Thyroid gland (tissue), 4 donors: ENCODE measurements at places on chromosomes 12 and 14.

- DNase-seq, result no peak
These were observed 139.7 kb downstream of the RIMBP2 start for GRCh38 chr12:130576371-130576816.

DNA sequence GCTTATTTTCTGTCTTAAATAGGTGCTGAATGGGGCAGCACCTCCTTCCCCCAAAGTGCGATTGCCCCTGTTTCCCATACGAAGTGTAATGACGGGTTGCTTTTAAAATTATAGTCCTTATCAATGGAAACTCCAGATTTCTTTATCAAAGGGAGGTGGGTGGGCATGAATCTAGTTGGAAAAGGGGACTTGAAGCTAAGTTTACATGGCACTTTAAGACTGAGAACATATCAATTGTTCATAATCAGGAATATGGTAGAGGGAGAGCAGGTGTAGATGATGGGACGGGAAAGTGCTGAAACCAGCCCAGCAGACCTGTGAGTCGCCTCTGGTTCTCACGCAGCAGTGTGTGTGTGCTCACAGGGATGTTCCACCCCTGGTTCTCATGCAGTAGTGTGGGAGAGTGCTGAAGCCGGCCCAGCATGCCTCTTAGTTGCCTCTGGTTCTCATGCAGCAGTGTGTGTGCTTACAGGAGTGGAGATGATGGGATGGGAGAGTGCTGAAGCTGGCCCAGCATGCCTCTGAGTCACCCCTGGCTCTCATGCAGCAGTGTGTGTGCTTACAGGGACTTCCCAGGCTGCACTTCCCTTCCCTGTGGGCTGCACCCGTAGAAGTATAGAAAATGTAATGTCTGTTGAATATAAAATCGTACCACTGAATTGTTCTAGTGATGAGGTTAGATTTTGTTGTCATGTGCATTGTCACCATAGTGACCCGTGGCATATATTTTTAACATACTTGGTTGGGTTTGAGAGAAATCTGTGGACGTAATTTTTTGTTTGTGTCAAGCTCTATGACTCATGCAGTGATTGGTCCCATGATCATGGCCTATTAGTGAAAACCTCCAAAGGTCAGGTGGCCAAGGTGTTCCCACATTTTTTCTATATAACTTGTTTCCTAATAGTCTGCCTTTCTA, 51.6 kb downstream of the GPATCH2L start:
- DNase-seq, result no peak

GRCh38 chr14:103657471-103657870, 28.5 kb downstream of the KLC1 start:
- DNase-seq, result no peak

GRCh38 chr14:94620597-94620996, 8.4 kb downstream of the SERPINA3 start:
- no peak for DNase-seq

- no peak for DNase-seq
These were observed 3.4 kb downstream of the ACVRL1 start for GRCh38 chr12:51910691-51911090.

GRCh38 chr12:118841588-118841987, 139.8 kb upstream of the SRRM4 start:
- no peak for DNase-seq

DNA sequence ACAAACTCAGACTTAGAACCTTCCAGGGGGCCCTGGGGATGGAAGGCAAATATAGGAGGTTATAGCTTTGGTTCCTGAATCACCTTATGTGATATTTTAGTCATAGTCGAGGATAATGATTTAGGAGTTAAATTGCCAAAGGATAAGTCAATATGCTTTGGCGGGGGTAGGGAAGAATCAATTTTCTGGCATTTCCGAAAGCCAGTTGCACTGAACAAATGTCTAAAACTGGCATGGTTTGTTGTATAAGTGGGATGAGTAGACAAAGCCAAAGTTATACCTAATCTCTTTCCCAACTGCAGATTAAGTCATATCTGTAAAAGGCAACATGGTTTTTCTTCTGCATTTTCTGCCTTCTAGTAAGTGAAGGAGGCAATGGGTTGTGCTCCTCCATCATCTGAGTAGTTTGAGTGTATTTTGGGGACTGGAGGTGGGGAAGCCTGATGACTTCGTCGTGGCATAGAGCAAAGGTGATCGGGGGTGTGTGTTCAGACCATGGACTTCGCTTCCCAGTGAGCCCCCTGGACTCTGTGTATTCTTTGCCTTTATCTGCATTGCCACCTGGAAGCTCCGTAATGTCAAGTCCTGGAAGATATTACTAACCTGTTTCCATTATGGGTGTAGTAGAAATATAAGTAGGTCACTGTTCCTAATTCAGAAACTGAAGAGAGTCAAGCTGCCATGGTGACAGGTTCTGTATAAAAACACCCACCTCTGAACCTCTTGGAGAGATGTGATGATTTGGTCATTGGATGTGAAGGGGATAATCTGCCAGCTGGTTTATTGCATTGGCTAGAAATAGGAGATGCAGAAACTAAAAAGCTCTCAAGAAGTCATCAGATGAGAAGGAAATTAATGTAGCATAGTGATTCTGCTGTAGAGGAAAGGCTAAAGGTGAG, 24.5 kb downstream of the PPFIBP1 start:
- DNase-seq, result no peak

DNA sequence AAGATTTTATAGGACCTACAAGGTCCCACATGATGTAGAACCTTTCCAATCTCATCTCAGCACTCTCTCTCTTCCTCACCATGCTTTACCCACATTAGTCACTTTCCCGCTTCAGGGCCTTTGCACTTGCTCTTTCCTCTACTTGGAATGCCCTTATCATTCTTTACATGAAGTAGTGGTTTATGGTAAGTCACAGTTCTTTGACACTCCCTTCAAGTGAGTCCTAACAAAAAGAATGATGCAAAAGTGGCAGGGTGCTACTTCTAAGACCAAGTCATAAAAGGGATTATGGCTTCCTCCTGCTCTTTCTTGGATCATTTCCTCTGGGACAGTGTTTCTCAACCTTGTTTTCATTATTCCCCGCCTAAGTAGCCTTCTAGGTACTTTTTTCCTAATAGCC, 13.1 kb downstream of the TMBIM4 start:
- DNase-seq, result no peak

DNA sequence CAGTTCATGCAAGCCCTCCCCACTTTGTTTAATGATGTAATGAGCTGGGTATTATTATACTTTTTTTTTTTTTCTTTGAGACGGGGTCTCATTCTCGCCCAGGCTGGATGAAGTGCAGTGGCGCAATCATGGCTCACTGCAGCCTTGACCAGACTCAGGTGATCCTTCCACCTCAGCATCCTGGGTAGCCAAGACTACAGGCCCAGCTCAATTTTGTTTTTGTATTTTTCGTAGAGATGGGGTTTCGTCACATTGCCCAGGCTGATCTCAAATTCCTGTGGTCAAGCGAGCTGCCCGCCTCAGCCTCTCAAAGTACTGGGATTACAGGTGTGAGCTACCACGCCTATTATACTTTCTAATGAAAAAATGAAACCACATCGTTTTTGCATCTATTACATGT, 4.5 kb upstream of the DCAF11 start:
- DNase-seq, result no peak

- peak; percentile 86 for DNase-seq
These were observed 2.9 kb downstream of the SPX start for GRCh38 chr12:21528953-21529352.

GRCh38 chr12:64821116-64821630, 3.3 kb upstream of the TBC1D30 start:
- no peak for DNase-seq

- no peak for DNase-seq
These were observed 263.2 kb downstream of the TRHDE start for GRCh38 chr12:72535212-72535990.

GRCh38 chr12:11839091-11839641, 189.7 kb downstream of the ETV6 start:
- DNase-seq, result peak; percentile 80

- no peak for DNase-seq
These were observed 50.7 kb upstream of the DLK1 start for GRCh38 chr14:100675699-100676684.

- DNase-seq, result no peak
These were observed 27.8 kb downstream of the FAM222A start for GRCh38 chr12:109741286-109741969.

- DNase-seq, result peak; percentile 96
These were observed at the start of gene KRT7 for GRCh38 chr12:52232674-52233461. Gene KRT7, plus strand, starts transcription at chr12:52233243. Its CDS starts 54 bp downstream, at chr12:52233297.

DNA sequence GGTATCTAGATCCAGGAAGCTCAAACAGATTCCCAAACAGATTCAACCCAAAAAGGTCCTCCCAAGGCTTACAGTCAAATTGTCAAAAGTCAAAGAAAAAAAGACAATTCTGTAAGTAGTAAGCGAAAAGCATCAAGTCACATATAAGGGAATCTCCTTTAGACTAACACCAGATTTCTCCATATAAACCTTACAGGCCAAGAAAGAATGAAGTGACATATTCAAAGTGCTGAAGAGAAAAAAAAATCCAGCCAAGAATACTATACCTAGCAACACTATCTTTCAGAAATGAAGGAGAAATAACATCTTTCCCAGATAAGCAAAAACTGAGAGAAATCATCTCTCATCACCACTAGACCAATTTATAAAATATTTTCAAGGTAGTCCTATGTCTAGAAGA, 79.6 kb upstream of the LGR5 start:
- no peak for DNase-seq

DNA sequence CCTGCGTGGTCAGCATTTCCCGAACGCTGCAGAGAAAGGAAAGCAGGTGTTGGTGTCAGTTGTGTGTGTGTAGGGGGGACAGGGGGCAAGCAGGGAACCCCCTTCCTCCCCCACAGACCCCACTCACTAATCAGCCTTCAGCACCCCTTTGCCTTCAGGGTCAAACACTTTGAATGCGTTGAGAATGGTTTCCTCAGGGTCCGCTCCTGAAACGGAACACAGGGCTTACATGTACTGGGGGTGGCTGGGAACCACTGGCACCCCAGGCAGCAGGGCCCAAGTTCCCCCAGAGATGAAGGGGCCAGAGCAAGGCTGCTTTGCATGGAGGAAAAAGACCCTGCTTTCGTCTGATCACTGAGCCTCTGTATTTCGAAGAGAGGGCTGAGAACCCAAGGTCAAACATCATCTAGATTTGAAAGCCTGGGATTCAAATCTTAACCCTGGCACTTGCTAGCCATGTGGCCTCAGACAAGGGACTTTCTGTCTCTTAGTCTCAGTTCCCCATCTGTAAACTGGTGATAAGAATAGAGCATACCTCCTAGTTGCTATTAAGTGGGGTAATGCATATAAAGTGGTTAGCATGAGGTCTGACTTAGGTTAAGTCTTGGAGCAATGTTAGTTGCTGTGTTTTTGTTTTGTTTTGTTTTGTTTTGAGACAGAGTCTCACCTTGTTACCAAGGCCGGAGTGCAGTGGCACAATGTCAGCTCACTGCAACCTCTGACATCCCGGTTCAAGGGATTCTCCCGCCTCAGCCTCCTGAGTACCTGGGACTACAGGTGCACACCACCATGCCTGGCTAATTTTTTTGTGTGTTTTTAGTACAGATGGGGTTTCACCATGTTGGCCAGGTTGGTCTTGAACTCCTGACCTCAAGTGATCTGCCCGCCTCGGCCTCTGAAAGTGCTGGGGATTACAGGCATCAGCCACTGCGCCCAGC, 7.0 kb downstream of the MYL2 start:
- DNase-seq, result no peak

GRCh38 chr14:68172216-68172615, 352.6 kb downstream of the RAD51B start:
- no peak for DNase-seq

DNA sequence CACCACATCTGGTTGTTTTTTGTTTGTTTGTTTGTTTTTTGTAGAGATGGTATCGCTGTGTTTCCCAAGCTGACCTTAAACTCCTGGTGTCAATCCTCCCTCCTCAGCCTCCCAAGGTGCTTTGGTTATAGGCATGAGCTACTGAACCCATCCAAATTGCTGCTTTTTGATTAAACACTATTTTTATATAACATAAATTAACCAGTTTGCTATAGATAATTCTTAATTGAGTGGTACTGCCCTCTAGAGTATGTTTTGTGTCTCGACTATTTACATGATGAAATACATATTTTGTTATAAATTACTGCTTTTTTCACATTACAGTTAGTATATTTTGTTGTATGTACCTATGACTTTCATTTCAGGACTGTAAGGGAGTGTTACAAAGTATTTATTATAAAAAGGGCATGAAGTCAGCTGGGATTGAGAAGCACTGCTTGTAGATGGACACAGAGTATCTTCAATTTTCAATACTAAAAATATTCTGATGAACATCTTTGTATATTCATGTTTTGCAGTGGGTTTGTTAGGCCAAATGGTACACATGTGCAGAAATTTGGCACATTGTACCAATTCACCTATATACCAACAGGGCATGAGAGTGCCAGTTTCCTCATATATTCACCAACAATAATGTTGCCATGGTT, 14.9 kb upstream of the SCAF11 start:
- DNase-seq, result no peak

DNA sequence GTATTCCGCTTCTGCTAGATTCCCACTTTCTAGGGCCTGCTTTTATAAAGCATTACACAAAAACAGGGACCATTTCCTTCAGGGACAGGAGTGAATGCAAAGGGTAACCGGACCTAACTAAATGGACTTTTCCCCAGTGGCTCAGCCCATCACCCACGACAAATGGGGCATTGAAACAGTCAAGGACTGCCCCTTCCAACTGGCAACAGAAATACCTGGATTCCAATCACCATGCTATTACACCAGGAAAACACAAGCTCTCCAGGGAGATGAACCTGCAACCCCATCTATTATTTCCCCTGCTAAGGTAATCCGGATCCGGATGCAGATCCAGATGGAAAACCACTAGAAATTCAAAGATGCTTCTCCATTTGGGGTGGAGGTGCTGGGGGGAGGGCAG, 1.0 kb downstream of the MPHOSPH9 start:
- DNase-seq, result no peak

DNA sequence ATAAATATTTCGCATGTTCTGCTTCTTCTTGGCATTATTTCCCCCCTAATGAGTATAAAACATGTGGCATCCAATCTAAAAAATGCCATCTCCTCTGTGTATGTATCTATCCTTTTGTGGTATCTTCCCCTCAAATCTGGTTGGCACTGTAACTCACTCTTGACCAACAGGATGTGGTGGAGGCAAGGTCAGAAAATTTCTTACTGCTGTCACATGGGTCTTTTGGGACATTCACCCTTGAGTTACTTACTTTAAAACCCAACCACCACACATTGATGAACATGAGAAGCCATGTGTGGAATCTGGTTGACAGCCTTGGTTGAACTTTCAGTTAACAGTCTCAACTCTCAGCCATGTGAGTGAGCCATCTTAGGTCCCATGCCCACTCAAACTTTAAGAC, 516.9 kb downstream of the SLC16A7 start:
- no peak for DNase-seq

GRCh38 chr14:104640681-104641080, 36.1 kb upstream of the TMEM179 start:
- no peak for DNase-seq

DNA sequence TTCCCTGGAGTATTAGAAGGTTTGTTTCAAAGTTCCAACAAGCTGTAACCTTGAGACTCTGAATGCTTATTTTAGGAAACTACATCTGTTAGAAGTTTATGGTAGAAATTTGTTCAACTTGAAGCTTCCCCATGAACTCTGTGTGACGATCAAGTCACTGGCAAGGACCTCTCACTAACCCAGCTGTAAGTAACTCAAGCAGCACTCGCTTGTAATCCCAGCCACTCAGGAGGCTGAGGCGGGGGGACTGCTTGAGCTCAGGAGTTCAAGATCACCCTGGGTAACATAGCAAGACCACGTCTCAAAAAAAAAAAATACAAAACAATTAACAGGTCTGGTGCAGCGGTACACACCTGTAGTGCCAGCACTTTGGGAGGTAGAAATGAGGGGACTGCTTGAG, 25.6 kb downstream of the TESC start:
- DNase-seq, result no peak
